ENCODE measurements at places on chromosomes 4 and X.

DNA sequence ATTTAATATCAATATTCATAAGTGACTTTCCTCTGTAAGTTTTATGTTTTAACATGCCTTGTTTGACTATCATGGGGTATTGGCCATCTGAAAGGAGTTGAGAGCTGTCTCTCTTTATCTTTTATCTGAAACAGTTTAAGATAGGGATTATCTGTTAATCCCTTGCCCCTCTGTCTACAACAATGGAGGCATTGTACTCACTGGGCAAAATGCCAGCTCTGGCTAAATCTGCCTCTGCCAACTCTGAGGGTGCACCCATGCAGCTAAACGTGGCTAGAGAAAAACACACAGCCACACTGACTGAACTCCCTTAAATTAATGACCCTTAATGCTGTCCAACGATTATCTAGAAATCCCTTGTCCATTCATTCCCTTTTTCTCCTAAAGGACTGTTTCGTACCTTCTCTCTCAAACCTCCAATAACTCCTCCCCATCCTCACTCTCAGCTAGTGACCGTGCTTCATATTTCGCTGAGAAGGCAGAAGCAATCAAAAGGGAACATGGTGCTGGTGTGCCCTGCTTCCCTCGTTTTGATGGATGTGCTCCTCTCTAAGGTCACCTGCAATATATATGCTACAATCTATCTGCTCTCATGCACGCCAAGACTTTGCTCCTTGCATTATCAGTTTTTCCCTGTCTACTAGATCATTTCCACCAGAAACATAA, 10.3 kb downstream of the PHKA2 start:
- DNase-seq: no peak

DNA sequence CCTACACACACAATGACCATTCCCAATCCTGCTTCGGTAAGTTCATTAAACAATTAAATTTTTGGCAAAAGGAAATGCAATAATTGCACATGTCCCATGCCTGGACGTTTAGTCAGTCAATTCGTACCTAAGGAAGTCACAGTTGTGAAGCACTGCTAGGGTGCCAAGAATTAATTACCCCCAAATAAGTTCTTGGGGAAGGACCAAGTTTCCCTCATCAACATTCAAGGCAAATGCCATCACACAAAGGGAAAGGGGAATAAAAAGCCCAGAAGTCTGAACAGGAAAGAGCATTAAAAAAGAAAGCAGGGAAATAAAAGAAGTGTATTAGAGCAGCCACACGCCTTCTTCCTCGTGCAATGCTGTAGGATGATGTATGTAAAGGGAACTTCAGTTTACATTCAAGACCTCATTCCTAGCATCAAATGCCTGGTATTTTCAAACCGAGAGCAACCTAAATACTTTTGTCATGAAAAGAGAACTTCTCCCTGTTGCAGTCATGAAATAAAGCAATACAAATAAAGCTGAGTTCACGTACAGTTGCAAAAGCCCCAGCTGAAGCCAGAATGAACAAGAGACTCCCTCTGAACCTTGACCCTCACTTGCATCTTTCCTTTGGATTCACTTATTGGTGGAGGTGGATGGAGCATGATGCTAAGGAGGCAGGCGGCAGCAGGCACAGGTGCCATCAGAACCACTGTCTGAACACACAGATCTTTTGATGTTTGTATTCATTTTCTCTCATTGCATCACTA, 124.0 kb upstream of the PPARGC1A start:
- DNase-seq: no peak

- no peak for DNase-seq
These were observed 105.0 kb upstream of the PAQR3 start for GRCh38 chr4:79044141-79044659.

DNA sequence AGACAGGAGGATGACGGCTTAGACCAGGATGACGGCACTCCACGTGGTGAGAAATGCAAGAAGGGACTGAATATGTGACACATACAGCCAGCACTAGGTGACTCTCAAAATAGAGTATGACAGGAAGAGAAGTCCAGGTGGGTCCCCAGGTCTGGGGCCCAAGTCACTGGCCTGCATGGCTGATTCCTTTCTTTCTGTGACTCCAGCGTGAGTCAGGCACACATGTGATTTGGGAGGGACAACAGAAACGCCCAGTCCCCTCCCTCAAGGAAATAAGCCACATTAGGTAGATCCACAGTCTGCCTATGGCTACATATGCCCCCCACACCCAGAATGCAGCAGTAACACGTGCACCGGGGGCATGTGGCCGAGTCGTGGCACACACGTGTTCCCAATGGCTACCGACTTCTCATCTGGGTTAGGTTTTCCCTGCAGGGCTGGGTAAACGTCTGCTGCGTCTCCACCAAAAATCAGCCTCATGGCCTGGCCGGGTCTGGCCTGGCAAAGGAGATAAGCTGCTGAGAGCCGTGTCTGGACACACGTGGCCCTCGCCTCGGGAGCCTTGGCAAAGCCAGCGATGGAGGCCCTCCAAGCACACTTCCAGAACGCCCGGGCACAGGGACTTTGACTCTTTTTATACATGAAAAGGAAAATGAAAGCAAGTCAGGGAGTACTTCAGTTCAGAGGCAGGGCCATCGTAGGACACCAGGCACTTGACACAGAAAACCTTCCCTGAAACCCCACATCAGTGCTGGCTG, 19.3 kb downstream of the SEL1L3 start:
- DNase-seq: no peak

- no peak for DNase-seq
These were observed 7.6 kb upstream of the DLG3 start for GRCh38 chrX:70437011-70437410.

GRCh38 chrX:50622751-50623150, 152.1 kb upstream of the DGKK start:
- no peak for DNase-seq

DNA sequence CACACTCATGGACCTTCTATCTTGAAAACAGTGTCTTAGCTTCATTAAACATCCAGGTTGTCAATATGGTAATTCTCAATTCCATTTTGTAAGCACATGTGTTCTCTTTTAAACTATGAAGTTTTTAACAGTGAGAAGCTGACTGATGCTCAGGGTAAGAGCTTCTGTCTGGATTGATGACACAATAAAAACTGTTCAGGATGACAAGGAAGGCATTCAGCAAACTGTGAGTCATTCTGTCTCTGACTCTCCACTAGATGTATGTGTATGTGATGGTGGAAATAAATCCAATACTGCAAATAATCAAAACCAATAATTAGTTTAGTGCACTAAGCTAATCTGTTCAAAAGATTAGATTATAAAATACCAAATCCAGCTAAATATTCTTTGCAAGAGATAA, 115.3 kb upstream of the ARX start:
- no peak for DNase-seq

DNA sequence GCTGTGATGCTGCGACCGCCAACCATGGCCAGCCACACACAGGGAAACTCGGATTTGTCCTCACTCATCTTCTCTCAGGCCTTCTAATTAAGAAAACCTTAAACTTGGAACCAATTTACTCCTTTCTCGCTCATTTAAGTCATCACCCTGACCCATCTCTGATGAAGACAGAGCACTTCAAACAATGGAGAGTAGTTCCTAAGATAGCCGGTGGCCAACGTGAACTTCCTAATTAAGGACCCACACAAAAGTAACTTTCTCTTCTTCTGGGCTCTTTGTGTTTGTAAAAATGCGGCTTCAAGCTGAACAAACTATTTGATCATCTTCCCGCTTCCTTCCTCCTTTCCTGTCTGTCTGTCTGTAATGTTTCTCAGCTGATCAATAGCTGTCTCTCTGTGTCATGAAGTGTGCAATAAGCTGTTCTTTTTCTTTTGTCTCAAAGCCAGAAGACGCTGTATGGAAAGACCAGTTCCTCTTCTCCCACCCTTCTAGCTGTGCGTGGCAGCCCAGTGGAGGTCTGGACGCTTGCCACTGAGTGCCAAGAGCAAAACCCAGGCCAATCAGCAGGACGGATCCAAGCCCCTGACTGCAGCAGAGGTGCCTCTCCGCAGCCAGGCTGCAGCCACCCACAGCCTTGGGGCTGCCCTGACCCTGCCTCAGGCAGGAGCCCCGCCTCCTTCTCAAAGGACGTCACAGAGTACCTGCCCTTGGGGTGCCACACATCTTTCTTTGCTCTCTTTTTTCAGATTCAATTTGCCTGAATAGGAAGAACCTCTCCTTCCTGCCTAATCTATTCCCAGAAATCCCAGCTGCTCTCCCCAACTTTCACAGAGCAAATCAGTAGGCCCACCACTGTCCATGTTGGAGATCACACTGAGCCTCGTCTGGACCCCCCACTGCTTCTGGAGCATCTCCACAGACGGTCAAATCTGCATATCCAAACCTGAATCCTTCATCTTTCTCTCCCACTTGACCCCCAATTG, 59.3 kb downstream of the MAML3 start:
- no peak for DNase-seq

DNA sequence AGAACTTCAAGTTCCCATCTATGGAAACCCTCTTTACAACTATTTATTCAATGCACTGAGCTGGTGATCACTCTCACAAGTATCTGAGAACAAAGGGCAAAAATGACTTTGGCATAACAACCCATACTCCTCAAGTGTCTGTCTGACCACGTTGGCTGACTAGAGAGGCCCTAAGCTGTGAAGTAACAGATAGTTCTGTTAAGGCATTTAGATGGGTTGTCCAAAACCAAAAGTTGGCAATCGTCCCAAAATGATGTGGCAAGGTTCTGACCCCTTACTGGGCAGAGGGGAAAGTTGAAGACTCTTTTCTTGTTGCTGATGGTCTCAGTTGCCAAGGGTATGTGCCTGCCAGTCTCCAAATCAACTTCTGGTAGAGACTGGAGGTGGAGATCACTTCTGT, 524.8 kb downstream of the PPARGC1A start:
- DNase-seq: no peak

DNA sequence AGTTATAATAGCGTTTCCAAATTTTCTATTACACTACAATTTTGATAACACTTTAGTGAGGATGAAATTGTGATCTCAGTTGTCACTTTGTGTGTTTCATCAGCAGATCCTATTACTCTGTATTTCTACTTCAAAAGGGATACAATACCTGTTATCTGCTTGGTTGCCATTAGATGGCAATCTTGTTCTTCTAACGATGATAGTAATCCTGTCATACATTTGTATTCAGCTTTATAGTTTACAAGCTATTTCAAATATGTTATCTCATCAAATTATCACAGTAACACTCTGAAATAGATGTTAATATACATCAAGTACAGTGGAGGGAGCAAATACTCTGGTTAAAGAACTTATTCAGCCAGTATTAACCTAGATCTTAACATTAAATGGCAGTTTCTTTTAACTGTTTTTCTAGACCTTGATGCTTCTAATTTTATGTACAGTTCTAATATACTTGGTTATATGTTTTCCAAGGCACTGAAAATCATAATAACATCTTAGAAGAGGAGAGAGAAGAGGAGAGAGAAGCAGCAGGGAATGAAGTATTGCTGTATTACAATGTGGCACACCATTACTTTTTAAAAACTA, 292.0 kb downstream of the CCSER1 start:
- DNase-seq: peak; percentile 30

GRCh38 chr4:134906404-134907023, 704.9 kb upstream of the PABPC4L start:
- no peak for DNase-seq

DNA sequence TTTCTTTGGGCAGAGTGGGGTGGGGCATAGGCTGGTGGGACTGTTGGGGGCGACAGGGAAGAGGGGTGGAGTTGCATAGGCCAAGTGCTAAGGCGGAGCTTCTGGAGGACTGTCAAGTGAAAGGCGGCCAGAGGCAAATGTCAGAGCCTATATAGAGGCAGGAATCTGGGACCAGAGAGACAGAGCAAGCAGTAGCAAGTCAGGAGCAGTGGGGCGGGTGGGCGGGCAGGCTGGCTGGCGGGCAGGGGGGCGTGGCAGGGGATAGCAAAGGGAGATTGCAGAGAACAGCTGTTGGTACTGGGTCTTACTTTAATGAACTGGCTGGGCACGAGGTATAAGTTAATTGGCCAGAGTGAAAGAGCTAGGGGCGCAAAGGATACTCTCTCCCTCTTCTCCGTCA, 89.8 kb downstream of the RTL9 start:
- DNase-seq: no peak

- no peak for DNase-seq
These were observed 15.7 kb downstream of the ARMCX6 start for GRCh38 chrX:101602077-101602476.

DNA sequence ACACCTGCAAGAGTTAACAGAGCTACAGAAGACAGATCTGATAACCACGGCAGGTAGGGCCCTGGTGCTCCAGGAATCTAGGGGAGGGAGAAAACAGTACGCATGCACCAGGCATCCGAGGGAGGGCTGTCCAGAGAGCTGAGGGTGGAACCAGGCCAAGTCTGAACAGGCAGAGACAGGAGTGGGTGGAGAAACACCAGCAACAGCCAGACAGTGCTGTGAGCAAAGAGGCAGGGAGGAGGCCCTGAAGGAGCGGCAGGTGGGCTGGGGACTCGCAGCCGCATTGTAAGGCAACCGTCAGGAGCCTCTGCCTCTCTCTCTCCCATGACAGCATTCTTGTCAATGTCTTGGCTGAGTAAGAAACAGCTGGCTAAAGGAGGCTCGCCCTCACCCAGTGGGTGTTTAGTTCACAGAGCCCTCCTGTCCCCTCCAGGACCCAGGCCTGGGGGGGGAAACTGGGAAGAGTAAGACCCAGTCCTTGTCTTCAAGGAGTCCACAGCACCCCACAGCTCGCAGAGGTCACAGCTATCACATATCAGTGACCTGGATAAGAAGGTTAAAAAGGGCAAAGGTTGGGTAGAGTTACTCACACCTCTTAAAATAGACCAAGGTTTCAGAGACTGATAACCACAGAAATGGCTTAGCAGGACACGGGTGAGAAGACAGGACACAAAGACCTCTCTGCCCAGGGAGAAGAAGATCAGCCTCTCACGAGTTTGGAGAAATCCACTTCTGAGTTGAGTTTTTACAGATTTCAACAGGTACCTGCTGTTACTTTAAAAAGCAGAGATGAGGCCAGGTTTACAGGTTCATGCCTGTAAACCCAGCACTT, 10.5 kb downstream of the ACSL1 start:
- DNase-seq: no peak

- no peak for DNase-seq
These were observed 54.4 kb upstream of the LCORL start for GRCh38 chr4:18075823-18076433.

- DNase-seq: no peak
These were observed 10.4 kb upstream of the KLHL8 start for GRCh38 chr4:87230806-87231205.

DNA sequence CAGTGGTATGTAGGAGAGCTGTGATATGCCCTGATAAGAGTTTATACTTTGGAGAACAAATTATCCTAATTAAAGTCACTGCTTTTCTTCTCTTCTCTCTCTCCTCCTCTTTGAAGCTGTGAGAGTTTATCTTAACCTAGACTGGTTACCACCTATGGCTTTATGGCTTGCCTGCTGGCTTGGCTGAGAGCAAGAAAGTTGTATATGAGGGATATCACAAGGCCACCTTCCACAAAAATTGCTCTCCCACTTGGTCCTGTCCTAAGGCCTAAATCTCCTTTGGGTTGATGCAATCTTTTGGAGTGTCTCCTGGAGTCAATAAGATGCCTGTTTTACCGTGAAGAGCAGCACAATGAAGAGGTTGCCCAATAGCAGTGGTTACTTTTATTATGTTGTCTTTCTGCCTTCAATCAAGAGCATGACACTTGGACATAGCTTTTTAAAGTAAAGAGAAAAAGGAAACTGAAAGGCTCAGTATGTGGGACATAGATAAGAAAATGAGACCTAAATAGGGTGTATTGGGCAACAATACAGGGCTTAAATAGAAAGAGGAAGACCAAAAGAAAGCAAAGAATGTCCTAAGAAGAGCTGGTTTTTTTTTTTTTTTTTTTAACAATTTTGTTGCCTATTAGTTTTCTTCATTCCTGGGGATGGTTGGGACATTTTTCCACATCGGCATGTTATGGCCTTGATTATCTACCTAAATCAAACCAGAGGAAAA, 9.2 kb downstream of the GUCY1A1 start:
- no peak for DNase-seq

- no peak for DNase-seq
These were observed 713 bp upstream of the GATA1 start for GRCh38 chrX:48785540-48786214.

Data from NCI-H1930 (cell line).